Peyer's patch (tissue), 4 donors: ENCODE measurements at places on chromosomes 13 and 19. TPM values are rescaled to one million over a fixed set of nuclear protein-coding genes. Genes with fewer than 3 reads are reported as not detected.

The KCNC3 gene
- total RNA-seq: 0.27 TPM

The C19orf85 gene
- total RNA-seq: not detected

The GSX1 gene
- total RNA-seq: not detected

The C1QTNF9B gene
- 0.80 TPM for total RNA-seq

The SBK2 gene
- total RNA-seq: not detected

The KISS1R gene
- not detected for total RNA-seq

- DNase-seq: no peak
Observed at GRCh38 chr13:77510156-77510555, 25.4 kb upstream of the SCEL start.

- peak; percentile 69 for DNase-seq
Observed at GRCh38 chr19:13118424-13119193, 545 bp downstream of the NACC1 start.

- no peak for DNase-seq
Observed at GRCh38 chr19:5839065-5840017, at the start of gene FUT6. TSS of gene FUT6 (minus strand) at chr19:5839702. CDS start at chr19:5832567, 7,135 bp downstream.

GRCh38 chr13:19089315-19089714 is 92.3 kb downstream of the TUBA3C start:
- DNase-seq: no peak

- no peak for DNase-seq
Observed at GRCh38 chr13:53126841-53127245, 98.2 kb downstream of the OLFM4 start.

DNA sequence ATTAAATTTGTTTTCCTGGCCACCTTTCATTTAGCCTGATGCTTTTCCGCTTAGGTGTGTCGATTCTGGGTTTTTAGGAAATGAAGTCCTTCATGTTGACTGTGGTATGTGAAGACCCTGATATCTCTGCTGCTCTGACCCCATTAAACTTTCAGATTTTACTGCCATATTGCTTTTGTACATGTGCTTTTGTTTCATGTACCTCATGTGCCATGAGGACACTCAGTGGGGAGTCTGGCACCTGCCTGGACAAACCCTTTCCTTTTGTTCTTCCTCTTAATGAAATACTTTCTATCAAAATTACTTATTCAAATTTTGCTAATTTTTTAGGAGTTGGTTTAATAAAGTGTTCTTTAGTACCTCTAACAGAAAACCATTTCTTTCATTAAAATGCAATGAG is 774.8 kb downstream of the GPC5 start:
- DNase-seq: no peak

GRCh38 chr13:50884265-50884664 is 25.3 kb upstream of the RNASEH2B start:
- no peak for DNase-seq

GRCh38 chr13:41241626-41242025 is 21.8 kb downstream of the MTRF1 start:
- no peak for DNase-seq

GRCh38 chr19:1400281-1401137 is 833 bp downstream of the GAMT start:
- no peak for DNase-seq

- DNase-seq: no peak
Observed at GRCh38 chr13:104404325-104404724, 1338.1 kb upstream of the SLC10A2 start.

- DNase-seq: no peak
Observed at GRCh38 chr13:43389983-43390382, 366.6 kb downstream of the DNAJC15 start.

DNA sequence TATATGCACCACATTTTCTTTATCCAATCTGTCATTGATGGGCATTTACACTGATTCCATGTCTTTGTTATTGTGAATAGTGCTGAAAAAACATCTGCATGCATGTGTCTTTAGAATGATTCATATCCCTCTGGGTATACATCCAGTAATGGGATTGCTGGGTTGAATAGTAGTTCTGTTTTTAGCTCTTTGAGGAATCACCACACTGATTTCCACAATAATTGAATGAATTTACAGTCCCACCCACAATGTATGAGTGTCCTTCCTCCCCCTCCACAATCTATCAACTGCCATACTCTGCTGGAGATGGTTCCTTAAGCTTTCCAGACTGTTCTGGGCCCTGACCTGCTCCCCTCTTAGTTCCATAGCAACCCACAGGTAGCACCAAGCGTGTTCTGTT is 667.0 kb downstream of the LIG4 start:
- DNase-seq: no peak

GRCh38 chr13:47033216-47033615 is 136.4 kb upstream of the HTR2A start:
- no peak for DNase-seq
